Thymus (tissue), 14 donors: ENCODE measurements at places on chromosomes 1 and 21. TPM values are rescaled to one million over a fixed set of nuclear protein-coding genes. Genes with fewer than 3 reads are reported as not detected.

CBS gene
- total RNA-seq = 2.3 TPM

GRCh38 chr1:86705665-86705985 lies 1.2 kb downstream of the SH3GLB1 start:
- no peaks in the 10 kb centered on the region for H3K4me1 ChIP-seq
- no peak for DNase-seq
- peak overlapping the region; percentile 87 for H3K27ac ChIP-seq
- no peaks in the 10 kb centered on the region for H3K36me3 ChIP-seq
- H3K4me3 ChIP-seq = peak overlapping the region; percentile 86

GRCh38 chr21:22438428-22439086 lies 1440.3 kb downstream of the NCAM2 start:
- no peaks in the 10 kb centered on the region for H3K27me3 ChIP-seq
- no peaks in the 10 kb centered on the region for H3K36me3 ChIP-seq
- H3K4me3 ChIP-seq = no peak overlapping the region
- no peak overlapping the region for H3K27ac ChIP-seq

DNA sequence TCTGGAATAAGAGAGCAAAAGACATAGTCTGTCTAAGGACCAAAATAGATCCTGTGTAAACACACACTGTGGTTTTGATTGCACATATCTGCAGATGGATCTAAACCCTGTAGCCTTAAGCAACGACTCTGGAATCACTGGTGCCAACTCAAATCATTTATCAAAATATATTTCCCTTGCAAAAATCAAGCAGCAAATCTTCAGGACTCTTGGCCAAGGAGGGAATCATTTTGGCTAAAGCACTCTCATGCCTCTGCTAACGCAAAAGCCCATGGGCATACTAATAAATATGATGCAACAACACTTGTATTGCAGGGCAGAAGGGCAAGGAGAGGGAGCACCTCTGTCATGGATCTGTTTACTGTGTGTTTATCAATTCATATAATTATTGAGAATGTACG lies 155.4 kb upstream of the DUSP10 start:
- no peak overlapping the region for H3K4me3 ChIP-seq
- H3K4me1 ChIP-seq = no peaks in the 10 kb centered on the region
- no peaks in the 10 kb centered on the region for H3K27me3 ChIP-seq
- H3K36me3 ChIP-seq = no peaks in the 10 kb centered on the region

DNA sequence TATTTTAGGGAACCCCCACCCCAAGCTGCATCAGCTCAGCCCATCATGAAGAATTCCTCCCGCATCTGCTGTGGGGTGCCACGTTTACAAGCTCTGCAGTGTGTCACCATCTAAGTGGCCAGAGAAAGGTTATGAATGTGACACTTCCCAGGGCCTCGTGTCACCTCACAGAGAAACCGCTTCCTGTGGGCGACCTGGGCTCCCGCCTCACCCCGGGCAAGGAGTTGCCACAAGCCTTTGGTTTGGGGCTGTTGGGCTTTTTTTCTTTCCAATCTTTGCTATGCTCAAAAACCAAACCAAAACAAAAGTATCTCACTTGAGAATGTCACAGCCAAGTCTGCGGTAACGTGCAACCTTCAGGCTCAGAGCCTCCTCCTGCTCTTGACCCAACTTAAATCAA lies 82.1 kb upstream of the ARHGEF16 start:
- H3K27ac ChIP-seq = no peak overlapping the region
- H3K4me3 ChIP-seq = no peak overlapping the region
- no peaks in the 10 kb centered on the region for H3K27me3 ChIP-seq
- H3K4me1 ChIP-seq = peaks cover 10% of the 10 kb centered on the region

DNA sequence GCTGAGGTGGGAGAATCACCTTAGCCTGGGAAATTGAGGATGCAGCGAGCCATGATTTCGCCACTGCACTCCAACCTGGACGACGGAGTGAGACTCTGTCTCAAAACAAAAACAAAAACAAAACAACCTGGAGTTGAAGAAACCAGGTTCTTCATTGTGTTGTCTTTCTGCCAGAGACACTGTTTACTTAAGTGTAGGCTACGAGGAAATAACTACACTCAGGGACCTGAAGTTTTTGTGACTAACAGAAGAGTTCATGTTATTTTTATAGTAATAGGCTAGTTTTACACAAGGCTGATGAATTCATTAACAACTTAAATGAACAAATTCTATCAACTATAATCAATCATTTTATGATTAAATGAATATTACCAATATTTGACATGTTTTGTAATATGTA lies 98.5 kb upstream of the MPC2 start:
- no peaks in the 10 kb centered on the region for H3K36me3 ChIP-seq
- H3K27ac ChIP-seq = no peak overlapping the region
- H3K4me3 ChIP-seq = no peak overlapping the region
- H3K4me1 ChIP-seq = no peaks in the 10 kb centered on the region
- no peaks in the 10 kb centered on the region for H3K27me3 ChIP-seq
